ENCODE measurements at places on chromosomes 3 and 15.

DNA sequence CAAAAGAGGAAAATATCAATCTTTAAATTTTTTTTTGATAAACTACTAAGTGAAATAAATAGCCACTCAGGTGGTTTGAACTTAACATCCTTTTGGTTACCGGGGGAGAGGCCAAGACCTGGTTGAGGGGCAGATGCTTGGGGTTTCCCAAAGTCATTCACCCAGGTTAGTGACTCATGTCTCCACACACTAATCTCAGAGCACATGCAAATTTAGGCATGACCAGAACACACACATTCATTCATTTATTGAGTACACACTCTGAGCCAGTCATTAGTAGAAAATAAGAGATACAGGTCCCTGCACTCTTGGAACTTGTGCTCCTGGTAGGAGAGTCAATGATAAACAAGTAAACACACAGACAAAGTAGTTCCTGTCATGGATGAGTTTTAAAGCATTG lies 7.3 kb downstream of the ILDR1 start:
- DNase-seq: no peak

GRCh38 chr3:138381413-138381901 lies 33.1 kb downstream of the MRAS start:
- DNase-seq: no peak

- no peak for DNase-seq
These were observed 166.2 kb upstream of the NDN start for GRCh38 chr15:23853286-23853685.

DNA sequence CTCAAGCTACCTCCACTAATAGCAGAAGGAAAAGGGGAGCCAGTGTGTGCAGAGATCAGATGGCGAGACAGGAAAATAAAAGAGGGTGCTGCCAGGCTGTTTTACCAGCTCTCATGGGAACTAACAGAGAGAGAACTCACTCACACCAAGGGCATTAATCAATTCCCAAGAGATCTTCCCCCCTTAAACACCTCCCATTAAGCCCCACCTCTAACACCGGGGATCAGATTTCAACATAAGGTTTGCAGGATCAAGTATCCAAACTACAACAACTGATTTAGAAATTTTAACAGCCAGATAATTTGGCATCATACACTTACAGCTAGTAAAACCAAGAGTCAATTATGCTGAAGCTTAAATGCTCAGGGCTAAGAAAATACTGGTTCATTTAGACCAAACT lies 18.9 kb downstream of the CD200 start:
- no peak for DNase-seq

DNA sequence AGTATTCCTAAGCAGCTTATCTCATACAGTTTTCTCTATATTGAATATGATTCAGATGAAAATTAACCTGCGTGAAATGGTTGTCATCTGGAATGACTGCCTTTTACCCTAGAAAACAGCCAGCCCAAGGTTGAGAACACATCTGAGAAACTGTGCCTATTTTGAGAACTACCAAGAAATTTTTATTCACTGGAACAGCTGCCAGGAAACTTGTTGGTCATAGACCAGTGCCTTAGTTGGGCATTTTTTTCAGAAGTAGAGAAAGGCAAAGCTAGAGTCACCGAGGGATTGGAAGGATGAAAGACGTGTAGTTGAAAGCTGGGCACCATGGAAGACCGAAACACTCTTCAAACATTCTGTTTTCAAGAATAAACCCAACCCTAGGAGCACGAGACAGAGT lies 277.1 kb downstream of the LPP start:
- DNase-seq: no peak

- DNase-seq: no peak
These were observed 219.0 kb upstream of the TPM1 start for GRCh38 chr15:62823561-62823960.

- peak; percentile 89 for DNase-seq
These were observed at the start of gene MEIS2 for GRCh38 chr15:37100109-37100965. Gene MEIS2, minus strand, starts transcription at chr15:37100549. Its CDS starts 1,083 bp downstream, at chr15:37099466.

DNA sequence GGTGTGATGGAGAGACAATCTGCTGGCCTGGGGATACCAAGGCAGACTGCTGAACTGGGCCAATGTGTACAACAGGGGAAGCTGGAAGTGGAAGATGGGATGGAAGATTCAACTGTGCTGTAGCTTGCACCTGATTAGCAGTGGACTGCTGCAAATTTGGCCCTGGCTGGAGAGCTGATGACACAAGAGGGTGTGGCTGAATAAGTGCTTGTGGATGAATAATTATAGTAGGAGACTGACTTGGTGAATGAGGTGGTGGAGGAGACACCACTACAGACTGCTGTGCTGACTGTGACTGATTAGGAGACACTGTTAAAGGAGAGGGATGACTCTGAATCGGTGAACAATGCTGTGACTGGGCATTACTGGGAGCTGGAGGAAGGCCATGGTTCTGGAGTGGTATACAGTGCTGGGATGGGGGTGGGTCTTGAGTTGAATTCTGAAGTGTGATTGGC lies 52.5 kb downstream of the PHC3 start:
- DNase-seq: peak; percentile 68

DNA sequence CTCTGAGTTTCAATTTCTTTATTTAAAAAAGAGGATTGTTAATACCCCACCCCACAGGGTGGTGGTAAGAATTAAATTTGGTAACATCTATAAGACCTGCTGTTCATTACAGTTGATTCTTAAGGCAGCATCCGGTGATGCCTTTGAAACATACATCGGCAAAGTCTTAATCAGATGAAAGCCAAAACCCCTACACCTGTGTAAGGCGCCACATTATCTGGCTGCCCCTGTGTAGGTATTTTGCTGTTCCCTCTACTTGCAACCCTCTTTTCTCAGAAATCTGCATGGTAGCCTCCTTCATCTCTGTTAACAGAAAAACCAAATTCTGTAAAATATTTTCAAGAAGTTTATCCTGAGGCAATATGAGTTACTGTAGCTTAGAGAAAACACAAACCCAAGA lies 90.0 kb downstream of the ST6GAL1 start:
- no peak for DNase-seq

GRCh38 chr3:175453361-175453760 lies 594.2 kb downstream of the NAALADL2 start:
- no peak for DNase-seq

- no peak for DNase-seq
These were observed 30.7 kb upstream of the SNRK start for GRCh38 chr3:43255662-43256061.

- DNase-seq: no peak
These were observed 226.0 kb upstream of the CHRM5 start for GRCh38 chr15:33742306-33742705.

- no peak for DNase-seq
These were observed 57.6 kb upstream of the NEO1 start for GRCh38 chr15:72994534-72995177.

DNA sequence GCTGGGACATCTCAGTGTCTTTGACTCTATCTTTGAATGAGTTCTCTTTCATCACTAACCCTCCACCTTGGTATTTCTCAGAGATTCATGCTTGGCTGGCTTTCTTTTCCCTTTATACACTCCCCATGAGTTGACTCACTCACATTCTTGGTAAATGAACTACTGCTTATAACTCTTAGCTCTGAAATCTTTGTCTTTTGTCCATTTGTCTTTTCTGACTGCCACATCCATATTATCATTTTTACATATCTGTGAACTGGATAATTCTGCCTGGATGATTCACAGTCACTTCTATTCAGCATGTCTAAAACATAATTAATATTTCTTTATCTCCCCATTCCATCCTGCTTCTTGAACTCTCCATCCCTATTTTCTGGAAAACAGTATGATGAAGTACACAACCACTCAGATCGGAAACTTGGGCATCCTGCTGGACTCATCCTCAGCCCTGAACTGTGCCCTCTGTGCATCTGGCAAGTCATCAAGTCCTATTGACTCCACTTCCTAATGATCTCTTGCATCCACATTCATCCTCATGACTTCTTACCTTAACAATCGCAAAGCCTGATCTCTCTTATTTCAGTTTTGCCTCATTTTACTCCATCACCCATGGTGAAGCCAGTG lies 66.9 kb downstream of the KCNAB1 start:
- DNase-seq: no peak

DNA sequence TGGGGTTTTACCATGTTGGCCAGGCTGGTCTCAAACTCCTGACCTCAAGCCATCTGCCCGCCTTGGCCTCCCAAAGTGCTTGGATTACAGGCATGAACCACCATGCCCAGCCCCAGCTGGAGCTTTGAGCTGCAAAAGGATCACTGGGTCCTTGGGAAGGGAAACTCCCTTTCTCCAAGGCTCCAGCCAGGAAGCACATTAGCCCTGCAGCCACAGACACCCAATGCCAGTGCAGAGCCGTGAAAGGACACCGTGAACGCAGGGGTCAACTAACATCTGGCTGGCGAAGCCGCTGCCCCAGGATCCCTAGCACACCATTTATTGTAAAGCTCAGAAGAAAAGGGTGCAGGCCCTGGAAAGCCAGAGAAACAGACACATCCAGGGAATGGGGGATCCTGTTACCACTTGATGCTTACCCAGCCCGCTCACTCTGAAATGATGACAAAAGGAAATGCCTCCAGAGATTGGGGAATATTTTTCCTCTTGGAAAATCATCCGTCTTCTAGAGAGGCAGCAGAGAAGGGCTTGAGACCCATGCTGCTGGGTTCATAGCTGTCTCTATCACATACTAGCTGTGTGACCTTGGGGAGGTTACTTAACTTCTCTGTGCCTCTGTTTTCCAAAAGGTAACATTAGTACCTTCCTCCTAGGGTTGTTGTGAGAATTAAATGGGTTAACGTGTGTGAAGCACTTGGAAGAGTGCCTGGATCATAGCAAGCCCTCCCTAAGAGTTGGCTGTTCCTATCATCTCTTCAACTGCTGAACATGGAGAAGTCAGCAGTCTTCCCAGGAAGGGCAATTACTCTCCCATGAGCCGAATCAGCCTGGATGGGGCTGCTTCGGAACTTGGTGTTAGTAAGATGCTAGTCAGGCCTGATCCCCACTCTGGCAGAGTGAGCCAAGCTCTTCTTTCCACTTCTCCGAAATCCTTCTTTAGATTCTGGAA lies 40.8 kb downstream of the LMCD1 start:
- DNase-seq: no peak

DNA sequence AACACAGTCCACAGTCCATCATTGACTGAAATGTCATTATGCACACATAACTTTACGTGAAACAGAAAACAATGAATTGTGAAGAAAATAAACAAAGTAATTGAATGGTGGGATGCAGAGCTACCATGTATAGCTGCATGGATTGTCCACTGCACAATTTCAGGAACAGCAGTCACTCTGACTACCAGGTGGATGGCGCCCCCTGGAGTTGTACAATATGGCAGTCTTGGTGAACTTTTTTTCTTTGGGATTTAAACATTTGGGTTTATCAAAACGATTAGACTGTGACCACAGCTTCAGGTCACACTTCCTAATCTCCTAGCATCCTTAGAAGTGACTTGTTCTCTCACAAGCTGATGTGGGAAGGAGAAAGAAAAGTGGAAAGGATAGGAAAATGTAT lies 48.9 kb upstream of the TCF12 start:
- peak; percentile 45 for DNase-seq

DNA sequence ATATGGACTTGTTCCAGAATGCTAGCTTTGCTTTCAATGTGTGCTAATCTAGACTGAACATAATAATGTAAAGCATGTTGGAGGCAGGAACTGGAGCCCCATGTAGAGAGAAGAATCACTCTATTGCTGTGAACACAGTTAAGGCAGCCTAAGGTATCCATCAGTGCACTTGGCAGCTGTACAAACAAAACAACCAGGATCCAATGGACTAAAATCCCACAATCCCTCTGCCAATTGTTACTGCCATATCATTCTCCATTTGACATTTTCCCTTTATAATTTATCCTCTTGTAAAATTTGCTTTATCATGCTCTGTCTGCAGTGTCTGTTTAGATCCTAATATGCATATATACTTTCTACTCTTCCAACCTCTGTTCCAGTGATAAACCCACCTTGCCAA lies 756.8 kb upstream of the LMCD1 start:
- no peak for DNase-seq

DNA sequence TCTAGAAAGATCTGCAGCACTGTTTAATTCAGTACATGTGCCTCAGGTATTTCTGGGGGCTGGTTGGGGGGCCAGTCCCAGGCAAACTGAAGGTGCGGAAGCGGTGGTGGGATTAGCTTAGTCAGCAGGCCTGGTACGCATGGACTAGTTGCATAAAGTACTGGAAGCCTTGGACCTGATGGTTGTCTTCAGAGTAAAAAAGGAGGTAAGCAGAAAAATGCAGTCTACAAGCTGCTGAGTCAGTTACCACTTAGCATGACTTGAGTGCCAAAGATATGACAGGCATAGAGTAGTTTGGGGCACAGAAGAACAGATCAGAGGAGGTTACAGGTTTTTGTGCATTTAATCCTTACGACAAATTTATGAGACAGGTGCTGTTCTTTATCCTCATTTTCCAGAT lies 19.9 kb upstream of the GOLGA8J start:
- DNase-seq: no peak

- no peak for DNase-seq
These were observed 126.8 kb upstream of the PFN2 start for GRCh38 chr3:150097588-150097890.

DNA sequence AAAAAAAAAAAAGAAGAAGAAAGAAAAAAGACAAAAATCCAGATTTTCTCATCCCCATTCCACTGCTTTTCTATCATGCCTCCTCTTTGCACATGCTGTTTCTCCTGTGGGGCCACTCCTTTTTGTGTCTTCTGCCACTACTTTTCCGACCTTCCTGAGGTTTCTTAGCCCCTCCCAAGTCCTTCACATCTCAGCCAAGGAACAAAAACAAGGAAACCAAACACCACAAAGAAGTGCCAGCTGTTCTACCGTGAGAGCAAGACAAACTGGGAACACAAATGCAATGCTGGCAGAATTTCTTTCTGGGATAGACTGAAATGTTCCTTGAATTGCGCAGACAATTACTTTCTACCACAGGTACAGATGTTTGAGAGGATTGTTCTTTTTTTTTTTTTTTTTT lies 83.2 kb downstream of the MB21D2 start:
- no peak for DNase-seq
